Neural crest cell (in vitro differentiated cells): ENCODE measurements at places on chromosomes 1 and 21.
A peak's percentile ranks its signal among the peaks of the same experiment; 100 is the strongest.

DNA sequence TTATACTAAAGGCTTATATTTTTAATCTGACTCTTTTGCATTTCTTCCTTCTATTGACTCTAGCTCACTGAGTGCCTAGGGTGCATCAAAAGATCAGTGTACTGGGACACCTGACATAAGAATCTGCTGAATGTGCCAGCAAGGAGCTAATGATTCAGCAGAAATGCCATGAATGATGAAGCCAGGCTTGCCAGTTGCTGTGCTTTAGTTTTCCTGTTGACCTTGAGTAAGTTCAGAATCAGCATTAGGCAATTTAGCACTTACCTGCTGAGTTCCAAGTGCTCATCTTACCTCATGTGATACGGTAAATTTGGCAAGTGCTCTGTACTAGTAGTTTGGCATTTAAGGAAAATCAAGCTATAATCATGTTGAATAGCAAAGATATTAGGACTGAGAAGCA lies 523.2 kb upstream of the B3GALT2 start:
- H3K4me3 ChIP-seq: no peak overlapping the region
- H3K27ac ChIP-seq: no peak overlapping the region
- no peaks in the 10 kb centered on the region for H3K36me3 ChIP-seq
- DNase-seq: no peak
- no peaks in the 10 kb centered on the region for H3K4me1 ChIP-seq
- no peaks in the 10 kb centered on the region for H3K27me3 ChIP-seq

DNA sequence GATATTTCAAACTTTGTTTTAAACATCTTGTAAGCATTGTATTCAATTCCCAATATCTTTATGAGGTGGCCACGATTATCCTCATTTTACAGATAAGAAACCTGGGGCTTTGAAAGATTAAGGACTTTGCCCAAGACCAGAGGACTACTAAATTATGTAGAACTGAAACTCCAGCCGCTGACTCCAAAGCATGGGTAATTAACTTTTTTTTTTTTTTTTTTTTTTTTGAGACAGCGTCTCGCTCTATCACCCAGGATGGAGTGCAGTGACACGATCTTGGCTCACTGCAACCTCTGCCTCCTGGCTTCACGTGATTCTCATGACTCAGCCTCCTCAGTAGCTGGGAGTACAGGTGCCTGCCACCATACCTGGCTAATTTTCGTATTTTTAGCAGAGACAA lies 68.7 kb downstream of the ALG14 start:
- no peak overlapping the region for H3K4me3 ChIP-seq
- no peaks in the 10 kb centered on the region for H3K36me3 ChIP-seq
- no peak for DNase-seq
- no peaks in the 10 kb centered on the region for H3K27me3 ChIP-seq
- no peak overlapping the region for H3K27ac ChIP-seq

GRCh38 chr1:84427250-84428188 lies 29.2 kb downstream of the DNASE2B start:
- no peak for DNase-seq
- H3K4me1 ChIP-seq: peaks cover 5% of the 10 kb centered on the region
- peaks cover 4% of the 10 kb centered on the region for H3K36me3 ChIP-seq
- no peak overlapping the region for H3K4me3 ChIP-seq
- no peaks in the 10 kb centered on the region for H3K27me3 ChIP-seq

DNA sequence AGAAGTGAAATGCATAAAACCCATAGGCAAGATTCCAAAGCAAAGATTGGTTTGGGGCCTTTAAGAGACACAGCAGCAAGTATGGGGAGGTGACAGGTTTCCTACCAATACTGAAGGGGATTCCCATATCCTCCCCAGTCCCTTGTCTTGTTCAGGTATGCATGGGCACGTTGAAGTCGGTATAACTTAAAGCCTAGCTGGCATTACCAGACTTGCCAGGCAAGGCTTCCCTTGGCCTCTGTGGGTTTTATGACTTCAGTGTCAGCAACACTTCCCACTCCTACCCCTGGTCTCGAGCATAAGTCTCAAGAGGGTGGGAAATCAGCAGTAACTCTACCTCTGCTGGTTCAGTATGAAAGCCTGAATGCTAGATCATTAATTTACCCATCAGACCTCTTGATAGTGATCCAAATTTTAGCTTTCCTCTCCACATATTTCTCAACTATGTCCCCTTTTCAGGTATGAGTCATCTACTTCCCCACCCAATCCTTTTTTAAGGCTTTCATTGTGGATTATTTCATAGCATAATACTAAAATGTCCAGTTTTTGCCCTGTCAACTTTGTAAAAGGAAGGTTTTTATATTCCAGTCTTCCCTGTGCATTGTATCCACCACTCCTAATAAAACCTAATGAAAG lies 6.8 kb downstream of the CYP4X1 start:
- no peaks in the 10 kb centered on the region for H3K36me3 ChIP-seq
- no peak for DNase-seq

GRCh38 chr1:220691053-220691684 lies 1.0 kb downstream of the C1orf115 start:
- peak overlapping the region; percentile 80 for H3K4me3 ChIP-seq
- DNase-seq: no peak
- peaks cover 53% of the 10 kb centered on the region for H3K27me3 ChIP-seq
- H3K27ac ChIP-seq: no peak overlapping the region
- H3K4me1 ChIP-seq: peaks cover 5% of the 10 kb centered on the region
- no peaks in the 10 kb centered on the region for H3K36me3 ChIP-seq

DNA sequence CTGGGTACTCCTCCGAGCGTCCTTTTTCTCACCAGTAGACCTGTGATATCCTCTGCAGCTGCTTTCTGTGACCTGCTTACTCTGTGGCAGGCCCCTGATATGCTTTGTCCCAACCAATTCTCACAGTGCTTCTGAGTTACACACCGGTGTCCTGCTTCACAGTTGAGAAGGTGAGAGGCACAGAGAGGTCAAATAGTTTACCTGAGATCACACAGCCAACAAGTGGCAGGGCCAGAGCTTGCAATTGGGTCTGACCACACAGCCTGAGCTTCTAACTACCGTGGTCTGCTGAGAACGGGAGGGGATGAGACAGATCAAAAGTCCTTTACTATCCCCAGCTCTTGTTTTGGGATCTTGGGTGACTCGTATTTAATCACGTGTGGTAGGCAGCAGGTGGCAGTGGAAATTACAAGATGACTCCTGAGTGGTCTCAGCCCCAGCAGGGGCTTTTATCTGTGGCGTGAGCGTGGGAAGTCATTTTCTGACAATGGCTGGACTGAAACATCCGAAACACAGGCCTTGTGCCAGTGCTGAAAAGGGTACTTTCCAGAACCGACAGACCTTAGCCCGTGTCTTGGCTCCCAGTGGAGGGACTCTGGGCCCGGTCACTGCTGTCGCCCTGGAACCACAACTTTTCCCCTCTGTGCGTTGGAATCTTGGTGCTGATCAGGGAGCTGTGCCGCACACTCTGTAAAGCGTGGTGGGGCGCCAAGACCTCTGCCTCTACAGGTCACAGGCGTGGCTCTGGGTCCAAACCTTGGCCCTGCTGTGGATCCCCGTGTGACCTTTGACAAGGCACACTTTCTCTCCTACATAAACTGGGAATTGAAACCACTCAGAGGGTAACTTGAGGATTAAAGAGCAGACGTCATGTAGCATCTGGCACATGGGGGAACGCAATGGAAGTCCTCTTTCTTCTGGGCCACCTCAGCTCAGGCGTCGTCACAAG lies 11.9 kb downstream of the THEMIS2 start:
- no peak for DNase-seq
- no peaks in the 10 kb centered on the region for H3K4me1 ChIP-seq
- H3K27me3 ChIP-seq: no peaks in the 10 kb centered on the region
- H3K36me3 ChIP-seq: peaks cover 5% of the 10 kb centered on the region
- no peak overlapping the region for H3K4me3 ChIP-seq

DNA sequence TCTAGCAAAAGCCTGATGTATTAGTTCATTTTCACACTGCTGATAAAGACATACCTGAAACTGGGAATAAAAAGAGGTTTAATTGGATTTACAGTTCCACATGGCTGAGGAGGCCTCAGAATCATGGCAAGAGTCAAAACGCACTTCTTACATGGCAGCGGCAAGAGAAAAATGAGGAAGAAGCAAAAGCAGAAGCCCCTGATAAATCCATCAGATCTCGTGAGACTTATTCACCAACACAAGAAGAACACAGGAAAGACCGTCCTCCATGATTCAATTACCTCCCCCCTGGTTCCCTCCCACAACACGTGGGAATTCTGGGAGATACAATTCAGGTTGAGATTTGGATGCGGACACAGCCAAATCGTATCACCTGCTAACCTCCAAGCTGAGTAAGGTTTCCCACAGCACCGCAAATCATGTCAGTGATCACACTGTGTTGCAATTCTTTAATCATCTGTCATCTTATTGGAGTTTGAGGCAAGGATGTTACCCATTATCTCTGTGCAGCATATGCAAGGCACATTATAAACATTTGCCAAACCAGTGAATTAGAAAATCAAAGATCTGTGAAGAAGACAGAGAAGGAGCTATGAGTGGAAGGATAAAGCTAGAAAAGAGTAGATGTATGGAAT lies 128.5 kb downstream of the ZNF281 start:
- no peak overlapping the region for H3K4me3 ChIP-seq
- no peak for DNase-seq
- H3K36me3 ChIP-seq: no peaks in the 10 kb centered on the region
- H3K27ac ChIP-seq: no peak overlapping the region
- no peaks in the 10 kb centered on the region for H3K27me3 ChIP-seq

GRCh38 chr1:220431554-220432239 lies 96.2 kb upstream of the MARK1 start:
- peaks cover 14% of the 10 kb centered on the region for H3K27me3 ChIP-seq
- no peak overlapping the region for H3K4me3 ChIP-seq
- DNase-seq: no peak
- no peaks in the 10 kb centered on the region for H3K36me3 ChIP-seq
- H3K4me1 ChIP-seq: no peaks in the 10 kb centered on the region

- no peak overlapping the region for H3K4me3 ChIP-seq
- peaks cover 2% of the 10 kb centered on the region for H3K36me3 ChIP-seq
Observed at GRCh38 chr1:118556936-118557335, 371.9 kb upstream of the SPAG17 start.

- DNase-seq: no peak
- no peak overlapping the region for H3K27ac ChIP-seq
- H3K27me3 ChIP-seq: no peaks in the 10 kb centered on the region
- no peak overlapping the region for H3K4me3 ChIP-seq
Observed at GRCh38 chr1:215650446-215651149, 83.5 kb downstream of the KCTD3 start.

- no peaks in the 10 kb centered on the region for H3K27me3 ChIP-seq
- H3K27ac ChIP-seq: no peak overlapping the region
- peaks cover 6% of the 10 kb centered on the region for H3K4me1 ChIP-seq
- no peak overlapping the region for H3K4me3 ChIP-seq
Observed at GRCh38 chr1:36729716-36730510, 247.2 kb upstream of the CSF3R start.

- no peak overlapping the region for H3K4me3 ChIP-seq
- no peak overlapping the region for H3K27ac ChIP-seq
- H3K27me3 ChIP-seq: no peaks in the 10 kb centered on the region
Observed at GRCh38 chr1:245361951-245362350, 207.2 kb downstream of the KIF26B start.

DNA sequence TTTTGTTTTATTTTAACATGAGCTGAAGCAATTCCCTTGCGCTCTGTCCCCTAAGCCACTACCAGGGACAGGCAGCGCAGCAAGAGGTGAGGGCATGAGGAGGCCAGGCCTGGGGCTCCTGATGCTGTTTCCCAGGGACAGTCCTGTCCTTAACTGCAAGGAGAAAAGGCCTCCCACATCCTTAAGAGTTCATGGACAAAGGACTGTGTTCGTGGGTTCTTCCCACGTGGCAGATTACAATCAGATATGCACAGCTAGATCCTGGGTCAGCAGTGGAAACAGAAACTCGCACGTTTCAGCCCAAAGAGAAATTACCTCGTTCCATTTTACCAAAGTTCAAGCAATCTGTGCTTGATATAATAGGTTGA lies 85.8 kb downstream of the MIS18A start:
- H3K4me3 ChIP-seq: no peak overlapping the region
- no peak overlapping the region for H3K27ac ChIP-seq
- peaks cover 12% of the 10 kb centered on the region for H3K4me1 ChIP-seq
- H3K36me3 ChIP-seq: no peaks in the 10 kb centered on the region
- DNase-seq: no peak

GRCh38 chr1:45752441-45753052 lies 2.1 kb upstream of the IPP start:
- no peak overlapping the region for H3K27ac ChIP-seq
- H3K4me1 ChIP-seq: peaks cover 30% of the 10 kb centered on the region
- H3K27me3 ChIP-seq: no peaks in the 10 kb centered on the region
- DNase-seq: no peak
- H3K4me3 ChIP-seq: peak overlapping the region; percentile 29

- H3K4me3 ChIP-seq: peak overlapping the region; percentile 89
- H3K36me3 ChIP-seq: no peaks in the 10 kb centered on the region
- peaks cover 26% of the 10 kb centered on the region for H3K27me3 ChIP-seq
- no peak for DNase-seq
- peaks cover 11% of the 10 kb centered on the region for H3K4me1 ChIP-seq
- peak overlapping the region; percentile 98 for H3K27ac ChIP-seq
Observed at GRCh38 chr1:83999316-83999819, 436 bp upstream of the TTLL7 start.

GRCh38 chr21:33801424-33802405 lies 113.9 kb downstream of the ATP5PO start:
- no peak for DNase-seq
- H3K27ac ChIP-seq: no peak overlapping the region
- H3K36me3 ChIP-seq: peaks cover 19% of the 10 kb centered on the region
- no peak overlapping the region for H3K4me3 ChIP-seq
- peaks cover 20% of the 10 kb centered on the region for H3K4me1 ChIP-seq
- H3K27me3 ChIP-seq: no peaks in the 10 kb centered on the region

DNA sequence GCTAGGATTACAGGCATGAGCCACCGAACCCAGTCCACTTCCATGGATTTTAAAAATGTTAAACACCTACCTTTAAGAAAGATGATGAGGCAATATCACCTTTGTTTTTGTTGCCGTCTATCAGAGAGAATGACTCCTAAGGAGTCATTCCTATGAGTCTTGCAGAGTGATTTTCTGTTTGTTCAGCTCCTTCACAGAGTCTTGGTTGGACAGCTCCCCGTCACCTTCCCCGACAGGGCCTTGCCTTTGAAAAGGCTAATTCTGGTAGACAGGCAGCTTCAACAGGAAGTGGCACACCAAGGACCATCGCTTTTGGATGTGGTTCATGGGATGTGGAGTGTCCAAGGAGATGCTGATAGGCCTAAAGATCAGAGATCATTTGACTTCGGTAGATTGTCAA lies 17.5 kb downstream of the ZBTB18 start:
- DNase-seq: no peak
- no peaks in the 10 kb centered on the region for H3K36me3 ChIP-seq
- H3K4me1 ChIP-seq: peaks cover 35% of the 10 kb centered on the region

GRCh38 chr1:209723756-209724693 lies 19.4 kb downstream of the HSD11B1 start:
- H3K36me3 ChIP-seq: no peaks in the 10 kb centered on the region
- H3K4me1 ChIP-seq: no peaks in the 10 kb centered on the region
- H3K27me3 ChIP-seq: peaks cover 7% of the 10 kb centered on the region
- H3K4me3 ChIP-seq: no peak overlapping the region

DNA sequence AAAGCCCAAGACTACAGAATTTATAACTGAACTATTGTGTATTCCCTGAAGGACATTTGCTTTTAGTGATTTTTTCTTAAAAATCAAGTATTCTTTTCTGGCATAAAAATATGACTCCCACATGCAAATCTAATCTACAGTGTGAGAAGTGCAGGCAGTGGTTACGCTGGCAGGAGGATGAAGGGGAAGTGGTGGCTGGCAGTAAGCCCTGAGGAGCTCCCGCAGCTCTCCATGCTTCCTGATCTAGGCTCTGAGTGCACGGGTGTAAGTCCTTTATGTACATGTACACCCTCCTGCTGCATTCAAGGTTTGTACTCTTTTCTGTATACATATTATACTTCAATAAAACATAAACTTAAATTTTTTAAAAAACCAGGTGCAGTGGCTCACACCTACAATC lies 67.5 kb upstream of the PRDX6 start:
- no peak overlapping the region for H3K4me3 ChIP-seq
- H3K4me1 ChIP-seq: no peaks in the 10 kb centered on the region
- DNase-seq: no peak
- no peaks in the 10 kb centered on the region for H3K27me3 ChIP-seq
